ENCODE measurements at places on chromosomes 2 and 18. TPM values are rescaled to one million over a fixed set of nuclear protein-coding genes. Genes with fewer than 3 reads are reported as not detected.

GRCh38 chr2:28610583-28611201, 114.8 kb downstream of the PLB1 start:
- peak; percentile 77 for DNase-seq

DNA sequence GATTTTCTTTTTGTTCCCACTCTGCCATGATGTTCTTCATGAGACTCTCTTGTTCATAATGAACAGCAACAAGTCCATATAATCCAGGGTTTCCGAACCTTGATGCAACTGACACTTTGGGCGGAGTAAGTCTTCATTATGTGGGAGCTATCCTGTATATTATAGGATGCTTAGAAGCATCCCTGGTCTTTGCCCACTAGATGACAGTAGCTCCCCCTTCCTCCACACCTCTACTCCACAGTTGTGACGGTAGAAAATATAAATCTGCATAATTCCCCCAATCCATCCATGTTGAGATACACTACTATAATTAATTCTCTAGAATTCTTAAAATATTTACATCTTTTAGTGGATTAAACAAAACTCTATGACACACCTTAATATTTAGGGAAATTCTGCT, 482.2 kb upstream of the CELF4 start:
- DNase-seq, result no peak

- DNase-seq, result no peak
Observed at GRCh38 chr2:215693193-215693998, 257.5 kb upstream of the FN1 start.

DNA sequence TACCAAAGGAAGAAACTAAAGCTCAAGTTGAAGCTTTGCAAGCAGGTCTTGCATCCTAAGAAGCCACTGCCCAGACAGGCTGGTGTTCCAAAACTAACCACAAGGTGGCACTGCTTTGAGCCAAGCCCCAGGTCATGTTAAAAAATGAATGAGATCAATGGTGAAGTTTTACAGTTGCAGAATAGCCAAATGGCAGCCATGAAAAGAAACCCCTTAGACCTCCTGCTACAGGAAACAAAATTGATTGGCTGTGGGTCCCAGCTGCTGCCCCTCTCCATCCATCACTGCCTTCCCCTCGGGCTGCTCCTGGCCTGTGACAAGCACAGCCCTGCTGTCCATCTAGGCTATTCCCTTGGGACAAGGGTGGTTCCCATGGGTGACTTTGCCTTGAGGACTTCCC, 20.7 kb upstream of the MREG start:
- DNase-seq, result peak; percentile 92

DNA sequence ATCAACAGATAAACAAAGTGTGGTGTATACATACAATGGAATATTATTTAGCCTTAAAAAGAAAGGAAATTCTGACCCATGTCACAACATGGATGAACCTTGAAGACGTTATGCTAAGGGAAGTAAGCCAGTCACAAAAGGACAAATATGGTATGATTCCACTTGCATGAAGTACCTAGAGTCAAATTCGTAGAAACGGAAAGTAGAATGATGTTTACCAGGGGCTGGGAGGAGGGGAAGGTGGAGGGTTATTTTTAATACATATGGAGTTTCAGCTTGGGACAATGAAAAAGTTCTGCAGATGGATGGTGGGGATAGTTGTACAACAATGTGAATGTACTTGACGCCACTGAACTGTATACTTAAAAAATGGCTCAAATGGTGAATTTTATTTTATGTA, 3.3 kb upstream of the DES start:
- no peak for DNase-seq

- DNase-seq, result no peak
Observed at GRCh38 chr18:27062802-27063201, 122.3 kb downstream of the CHST9 start.

DNA sequence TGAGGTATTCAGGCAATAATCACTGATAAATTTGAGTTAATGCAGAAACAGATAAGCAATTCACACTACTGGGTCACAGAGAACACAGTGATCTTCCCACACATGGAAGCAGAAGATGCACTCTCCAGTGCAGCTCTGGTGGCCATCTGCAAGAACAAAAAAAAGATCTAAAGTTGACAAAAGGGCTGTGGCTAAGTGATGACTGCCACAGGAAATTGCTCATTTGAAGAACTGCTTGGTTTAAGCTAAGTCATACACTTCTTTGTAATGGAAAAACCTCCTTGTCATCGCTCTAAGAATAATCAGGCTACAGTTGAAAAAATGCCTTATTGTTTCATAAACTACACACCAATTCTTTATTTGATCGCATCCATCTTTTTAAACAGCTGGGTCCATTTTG, 115.1 kb downstream of the DTNB start:
- peak; percentile 71 for DNase-seq

- DNase-seq, result no peak
Observed at GRCh38 chr2:44528595-44528994, 166.8 kb downstream of the CAMKMT start.

GRCh38 chr18:55479656-55480420, 108.2 kb downstream of the TCF4 start:
- no peak for DNase-seq

DNA sequence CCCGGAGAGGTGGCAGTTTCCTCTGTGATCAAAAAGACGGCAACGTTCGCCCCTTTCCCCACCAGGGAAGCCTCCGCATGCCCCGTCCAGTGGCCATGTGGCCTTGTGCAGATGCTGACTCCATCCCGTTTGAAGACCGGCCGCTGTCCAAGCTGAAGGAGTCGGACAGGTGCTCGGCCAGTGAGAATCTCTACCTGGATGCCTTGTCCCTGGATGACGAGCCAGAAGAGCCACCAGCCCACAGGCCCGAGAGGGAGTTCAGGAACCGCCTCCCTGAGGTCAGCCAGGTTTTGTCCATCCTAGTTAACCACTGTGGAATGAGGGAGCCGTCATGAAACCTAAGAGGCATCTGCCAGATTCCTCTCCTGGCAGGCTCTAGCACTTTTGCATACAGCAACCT, 113.6 kb downstream of the MTCL1 start:
- no peak for DNase-seq

GRCh38 chr2:85168942-85169341, 35.8 kb downstream of the TCF7L1 start:
- no peak for DNase-seq

GRCh38 chr2:233209533-233210171, 41.8 kb upstream of the ATG16L1 start:
- DNase-seq, result no peak

GRCh38 chr2:173300458-173300857, 54.2 kb upstream of the CDCA7 start:
- DNase-seq, result no peak

- no peak for DNase-seq
Observed at GRCh38 chr2:71995067-71995665, 152.5 kb downstream of the CYP26B1 start.

DNA sequence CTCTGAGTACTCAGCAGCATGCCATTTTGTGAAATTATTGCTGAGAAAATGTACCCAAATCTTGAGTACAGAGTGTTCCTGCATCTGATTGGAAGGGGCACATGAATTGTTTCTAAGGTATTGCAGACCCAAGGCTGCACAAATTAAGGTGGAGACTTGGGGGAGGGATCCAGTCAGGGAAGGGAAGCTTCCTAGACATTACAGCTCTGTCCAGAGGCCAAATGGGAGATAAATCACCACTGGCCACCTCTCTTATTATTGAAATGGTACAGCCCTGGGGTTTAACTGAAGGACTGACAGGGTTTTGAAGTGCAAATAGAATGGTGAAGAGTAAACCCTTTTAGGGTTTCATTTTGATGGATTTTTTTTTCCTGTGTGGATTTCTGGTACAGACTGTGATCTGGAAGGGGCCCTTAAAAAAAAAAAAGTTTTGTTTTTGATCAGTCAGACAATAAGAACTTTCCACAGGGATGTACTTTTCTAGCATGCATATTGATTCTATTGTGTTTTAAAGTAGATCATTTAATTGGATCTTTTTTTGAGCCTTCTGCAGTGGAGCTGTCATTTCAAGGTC, 119.4 kb downstream of the GREB1L start:
- no peak for DNase-seq

GRCh38 chr18:47756364-47757016, 174.0 kb downstream of the SMAD2 start:
- DNase-seq, result peak; percentile 70

GRCh38 chr2:223433461-223433860, 168.7 kb downstream of the SCG2 start:
- DNase-seq, result no peak

- DNase-seq, result no peak
Observed at GRCh38 chr18:60809937-60810336, 437.4 kb upstream of the MC4R start.

GRCh38 chr2:74693213-74693612, 39.2 kb downstream of the SEMA4F start:
- DNase-seq, result no peak

GRCh38 chr2:203446780-203447179, 88.3 kb downstream of the RAPH1 start:
- DNase-seq, result no peak

- DNase-seq, result no peak
Observed at GRCh38 chr2:159439421-159439820, 152.9 kb upstream of the WDSUB1 start.

- peak; percentile 59 for DNase-seq
Observed at GRCh38 chr2:62200291-62200841, 4.5 kb downstream of the B3GNT2 start.

GRCh38 chr18:9782073-9782857, 74.2 kb downstream of the RAB31 start:
- no peak for DNase-seq

GRCh38 chr2:48050711-48051110, 144.4 kb upstream of the FBXO11 start:
- no peak for DNase-seq

DNA sequence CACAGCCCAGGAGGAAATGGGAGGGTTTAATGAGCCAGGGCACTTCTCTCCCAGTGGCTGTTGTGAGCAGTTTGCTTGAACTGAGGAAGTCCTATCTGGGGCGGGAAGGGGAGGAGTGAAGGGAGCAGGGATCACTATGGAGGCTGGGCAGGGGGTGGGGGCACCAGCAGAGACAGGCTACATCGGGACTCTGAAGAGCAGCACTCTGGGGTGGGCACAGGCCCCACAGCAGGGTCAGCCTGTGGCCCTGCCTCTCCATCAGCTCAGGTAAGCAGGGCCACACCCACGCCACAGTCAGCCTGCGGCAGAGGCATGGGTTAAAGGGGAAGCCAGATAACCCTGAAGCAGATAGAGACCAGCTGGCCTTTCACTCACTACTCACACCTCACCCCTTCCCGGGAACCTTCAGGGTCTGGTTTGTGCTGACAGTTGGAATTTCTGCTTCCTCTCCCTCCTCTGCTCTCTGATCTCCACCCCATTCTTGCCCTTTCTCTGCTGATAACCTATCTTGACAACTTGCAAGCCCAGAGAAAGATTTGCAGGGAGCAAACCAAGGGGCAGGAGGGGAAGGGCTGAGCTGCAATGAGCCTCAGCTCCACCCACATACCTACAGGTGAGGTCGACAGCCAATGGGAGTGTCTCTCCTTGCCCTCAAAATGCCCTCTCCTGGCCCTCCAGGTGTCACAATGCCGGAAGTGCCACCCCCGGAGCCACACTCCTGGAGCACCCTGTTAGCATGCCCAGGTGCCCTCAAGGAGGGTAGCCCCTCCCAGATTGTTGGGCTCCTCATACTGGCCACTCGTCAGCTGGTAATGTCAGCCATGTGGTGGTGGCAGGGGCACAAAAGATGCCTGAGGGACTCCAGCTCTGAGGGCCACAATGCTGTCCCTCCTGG, 3.7 kb downstream of the SIGLEC15 start:
- no peak for DNase-seq

GRCh38 chr2:67524213-67524612, 127.1 kb downstream of the ETAA1 start:
- no peak for DNase-seq

GRCh38 chr18:41324934-41325333, 630.1 kb upstream of the PIK3C3 start:
- no peak for DNase-seq

GRCh38 chr2:62040926-62041325, 135.5 kb downstream of the COMMD1 start:
- DNase-seq, result no peak

DNA sequence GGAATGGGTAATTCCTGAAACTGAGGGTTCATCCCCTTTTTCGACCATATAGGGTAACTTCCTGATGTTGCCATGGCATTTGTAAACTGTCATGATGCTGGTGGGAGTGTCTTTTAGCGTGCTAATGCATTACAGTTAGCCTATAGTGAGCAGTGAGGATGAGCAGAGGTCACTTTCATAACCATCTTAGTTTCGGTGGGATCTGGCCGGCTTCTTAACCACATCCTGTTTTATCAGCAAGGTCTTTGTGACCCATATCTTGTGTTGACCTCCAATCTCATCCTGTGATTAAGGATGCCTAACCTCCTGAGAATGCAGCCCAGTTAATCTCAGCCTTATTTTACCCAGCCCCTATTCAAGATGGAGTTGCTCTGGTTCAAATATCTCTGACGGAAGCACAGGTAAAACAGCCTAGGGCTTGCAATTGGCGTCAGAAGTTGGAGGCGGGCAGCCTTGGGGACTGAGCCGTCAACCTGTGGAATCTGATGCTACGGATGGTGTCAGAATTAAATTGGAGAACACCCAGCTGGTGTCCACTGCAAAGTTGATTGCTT, 19.5 kb downstream of the RALBP1 start:
- DNase-seq, result peak; percentile 44

DNA sequence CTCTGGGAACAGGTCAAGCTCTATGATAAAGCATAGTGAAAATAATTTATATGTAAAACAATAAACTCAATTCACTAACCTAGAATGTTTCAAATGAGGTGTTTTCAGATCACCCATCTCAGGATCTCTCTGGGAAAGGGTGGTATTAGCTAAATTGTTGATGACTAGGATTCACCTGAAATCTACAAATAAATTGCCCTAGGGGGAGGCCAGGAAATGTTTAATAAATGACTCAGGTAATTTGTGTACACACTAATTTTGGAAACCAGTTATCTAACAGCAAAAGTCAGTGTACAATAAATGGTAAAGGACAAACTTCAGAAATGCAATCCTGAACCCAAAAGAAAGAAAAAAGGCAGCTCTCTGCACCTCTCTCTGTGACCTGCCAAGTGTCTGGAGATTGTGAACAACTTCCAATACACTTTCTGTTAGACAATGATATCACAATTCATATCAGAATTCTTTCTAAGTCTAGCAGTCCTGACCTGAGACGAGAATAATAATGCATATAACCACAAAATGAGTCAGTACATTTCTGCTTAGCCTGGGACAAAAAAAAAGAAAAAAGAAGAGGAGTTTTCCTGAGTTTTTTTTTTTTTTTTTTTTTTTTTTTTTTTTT, 760.0 kb downstream of the EPHA4 start:
- no peak for DNase-seq

GRCh38 chr2:83900862-83901261, 558.2 kb downstream of the SUCLG1 start:
- DNase-seq, result no peak

ANKRD30B gene
- total RNA-seq, result not detected

ANO7 gene
- 5.1 TPM for total RNA-seq

C2orf78 gene
- not detected for total RNA-seq

PROKR1 gene
- total RNA-seq, result not detected

CDK15 gene
- not detected for total RNA-seq

AKAIN1 gene
- not detected for total RNA-seq

FKBP1B gene
- total RNA-seq, result 1.7 TPM

DSG1 gene
- not detected for total RNA-seq

ARPC2 gene
- total RNA-seq, result 636 TPM

SALL3 gene
- not detected for total RNA-seq

APOB gene
- not detected for total RNA-seq

IFIH1 gene
- 29.1 TPM for total RNA-seq

TRAF3IP1 gene
- total RNA-seq, result 7.9 TPM

SP100 gene
- 108 TPM for total RNA-seq

Data from activated CD8-positive, alpha-beta T cell treated with anti-CD3 and anti-CD28 coated beads for 36 hours (primary cell).